ENCODE measurements at places on chromosomes 3 and 15.

GRCh38 chr3:168422843-168423242, 327.1 kb upstream of the GOLIM4 start:
- no peak for DNase-seq

DNA sequence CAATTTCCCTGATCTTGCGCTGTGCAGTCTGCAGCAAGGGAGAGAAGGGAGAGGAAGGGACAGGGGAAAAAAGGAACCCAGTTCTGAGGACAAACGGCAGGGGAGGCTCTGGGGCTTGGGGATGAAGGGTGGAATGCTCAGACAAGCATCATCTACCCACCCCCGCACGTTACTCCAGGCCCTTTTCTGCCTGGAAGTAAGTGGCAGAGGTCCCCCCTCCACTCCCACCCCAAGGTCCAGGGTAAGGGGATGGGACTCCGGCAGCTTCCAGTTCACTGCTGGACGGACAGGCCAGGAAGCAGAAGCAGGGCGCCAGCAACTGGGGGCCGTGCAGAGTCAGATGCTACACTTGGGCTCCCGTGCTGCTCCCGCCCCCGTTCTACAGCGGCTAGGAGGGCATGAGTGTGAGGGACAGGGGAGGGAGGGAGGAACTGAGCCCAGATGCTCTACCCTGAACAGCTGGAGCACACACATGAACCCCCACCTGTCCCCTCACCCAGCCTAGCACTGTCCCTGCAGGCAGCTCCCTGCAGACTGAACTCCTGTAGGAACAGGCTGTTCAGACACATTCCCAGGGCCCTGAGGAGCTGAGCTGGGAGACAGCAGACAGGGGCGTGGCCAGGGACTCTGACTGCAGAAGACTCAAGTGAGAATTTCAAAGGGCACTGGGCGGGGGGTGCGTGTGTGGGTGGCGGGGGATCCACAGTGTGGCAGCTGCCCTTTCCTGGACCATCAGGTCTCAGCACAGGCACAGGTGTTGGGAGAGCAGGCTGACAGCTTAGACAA, 59.7 kb downstream of the SENP2 start:
- DNase-seq: peak; percentile 44

- no peak for DNase-seq
Observed at GRCh38 chr3:62722344-62722743, 152.9 kb downstream of the CADPS start.

DNA sequence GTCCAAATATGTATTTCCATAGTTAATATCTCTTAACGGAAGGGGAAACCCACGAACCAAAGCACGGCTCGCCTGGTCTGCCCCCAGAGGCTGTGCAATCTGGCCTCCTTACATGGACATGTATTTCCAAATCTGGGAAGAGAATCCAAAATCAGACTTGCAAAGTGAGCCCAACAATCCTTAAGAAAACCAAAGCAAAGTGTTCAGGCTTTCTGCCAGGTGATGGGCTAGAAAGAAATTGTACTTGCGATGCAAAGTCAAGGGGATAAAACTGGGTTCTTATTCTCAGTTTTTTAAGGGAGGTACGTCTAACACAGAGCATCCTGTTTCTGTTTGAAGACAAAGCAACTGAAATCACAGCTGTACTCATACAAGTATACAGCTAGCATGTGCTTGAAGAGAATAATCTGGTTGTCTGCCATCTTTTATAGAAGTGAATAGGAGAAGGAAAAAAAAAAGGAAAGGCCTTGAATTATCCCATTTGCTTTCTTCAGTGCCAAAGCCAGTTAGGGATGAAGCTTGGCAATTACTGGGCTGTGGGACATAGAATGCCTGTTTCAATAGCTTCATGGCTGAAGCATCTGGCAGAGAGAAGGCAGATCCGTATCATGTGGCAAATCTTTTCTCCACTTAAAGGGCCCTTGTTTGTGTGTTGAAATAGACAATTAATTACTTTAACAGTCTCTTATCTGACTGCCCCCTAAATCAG, 48.4 kb downstream of the LRIG1 start:
- no peak for DNase-seq

DNA sequence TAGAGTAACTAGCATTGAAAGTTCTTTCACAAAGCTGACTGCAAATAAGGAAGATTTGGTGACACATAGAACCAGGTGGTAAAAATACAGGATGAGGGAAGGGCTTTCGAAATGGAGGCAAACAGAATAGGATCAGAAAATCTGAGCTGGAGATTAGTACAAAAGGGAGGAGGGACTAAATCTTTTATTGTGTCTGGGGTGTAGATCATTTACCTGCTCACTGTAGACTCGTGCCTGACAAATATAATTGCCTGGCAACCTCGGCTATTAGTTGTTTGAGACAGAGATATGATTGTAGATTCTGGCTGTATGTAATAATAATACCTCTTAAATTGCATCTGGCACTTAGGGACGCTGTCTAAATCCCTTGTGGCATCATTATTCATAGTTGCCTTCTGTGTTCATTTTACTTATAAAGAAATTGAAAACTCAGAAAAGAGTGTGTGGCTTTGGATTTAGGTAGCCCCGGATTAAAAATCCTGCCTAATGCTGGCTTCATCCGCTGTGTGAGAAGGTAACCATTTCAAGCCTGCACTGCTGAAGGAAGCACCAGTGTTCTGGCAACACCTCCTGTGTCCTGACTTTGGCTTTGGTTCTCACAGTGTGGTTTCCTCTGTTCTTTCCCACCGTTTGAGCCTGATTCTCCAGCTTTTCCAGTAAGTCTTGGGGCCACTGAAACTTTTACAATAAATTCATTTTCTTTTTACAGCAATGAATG, 25.0 kb upstream of the GPR160 start:
- DNase-seq: no peak

- no peak for DNase-seq
Observed at GRCh38 chr3:4809922-4810321, 169.3 kb upstream of the BHLHE40 start.

DNA sequence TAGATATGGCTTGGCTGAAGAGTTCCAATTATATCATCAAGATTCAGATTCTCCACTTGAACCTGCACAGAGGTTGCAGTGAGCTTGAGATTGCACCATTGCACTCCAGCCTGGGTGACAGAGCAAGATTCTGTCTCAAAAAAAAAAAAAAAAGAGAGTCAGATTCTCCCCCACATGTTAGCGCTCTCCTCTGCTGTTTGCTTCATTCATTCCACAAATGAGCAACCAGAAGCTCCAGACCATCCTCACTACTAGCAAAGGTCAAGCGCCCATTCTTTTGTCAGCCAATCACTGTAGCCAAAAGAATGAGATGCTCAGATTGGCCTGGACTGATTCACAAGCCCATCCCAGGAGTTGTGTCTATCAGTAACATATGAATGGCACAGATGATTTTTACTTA, 28.4 kb upstream of the TCF12 start:
- no peak for DNase-seq

DNA sequence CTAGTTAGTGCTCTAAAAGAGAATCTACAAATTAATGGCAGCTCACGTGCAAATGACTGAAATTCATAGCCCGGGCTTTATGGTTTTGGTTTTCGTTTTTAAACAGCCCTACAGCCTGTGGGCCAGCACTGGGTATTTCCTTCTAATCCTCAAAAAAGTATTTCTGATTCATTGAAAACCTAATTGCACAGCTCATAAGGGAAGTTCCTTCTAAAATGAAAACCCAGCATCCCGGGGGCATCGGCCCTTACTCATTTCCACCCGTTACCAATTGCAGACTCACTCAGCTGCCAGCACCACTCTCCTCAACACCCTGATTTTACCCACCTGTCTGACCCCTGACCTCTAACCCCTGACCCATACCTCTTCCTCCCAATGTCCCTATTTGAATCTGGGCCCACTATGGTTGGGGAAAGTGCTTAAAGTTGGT, 59.5 kb upstream of the ZNF148 start:
- DNase-seq: no peak

DNA sequence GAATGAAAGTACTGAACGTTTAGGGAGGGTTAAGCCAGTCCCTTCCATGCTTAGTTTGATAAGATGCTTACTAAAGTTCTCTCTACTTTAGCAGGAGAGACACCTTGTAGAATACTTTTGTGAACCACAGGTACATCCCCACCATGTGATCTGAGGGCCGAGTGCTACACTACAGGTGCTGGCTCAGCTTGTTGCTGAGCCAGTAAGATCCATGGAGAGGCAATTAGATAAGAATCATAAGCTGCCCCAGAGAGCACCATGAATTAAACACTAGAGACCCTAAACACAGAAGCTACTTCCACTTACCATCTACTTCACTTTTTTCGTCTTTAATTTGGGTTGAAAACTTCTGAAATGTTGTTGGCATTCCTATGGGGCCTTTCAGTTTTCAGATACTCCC, 70.5 kb upstream of the GOLGA8B start:
- DNase-seq: no peak

- no peak for DNase-seq
Observed at GRCh38 chr3:158696618-158697017, 24.2 kb upstream of the LXN start.

Data from BE2C (cell line).